Bronchus fibroblast of lung (primary cell): ENCODE measurements at places on chromosomes 5 and 9. TPM values are rescaled to one million over a fixed set of nuclear protein-coding genes. Genes with fewer than 3 reads are reported as not detected.

AGGF1 gene
- total RNA-seq, result 11.0 and 14.0 TPM in 2 replicates

ABLIM3 gene
- total RNA-seq, result 63.9 and 64.7 TPM in 2 replicates

ARHGEF37 gene
- total RNA-seq, result 0.34 and 0.45 TPM in 2 replicates

RNF180 gene
- 1.0 and 1.2 TPM in 2 replicates for total RNA-seq

SMIM32 gene
- total RNA-seq, result not detected in 2 replicates

FOXD4L5 gene
- not detected in 2 replicates for total RNA-seq

TTLL11 gene
- 3.7 TPM in 2 replicates for total RNA-seq

BAAT gene
- total RNA-seq, result under 0.01 TPM in 1 of 2 replicates, not detected in the other

CTSL gene
- total RNA-seq, result 128 and 134 TPM in 2 replicates

HSPB3 gene
- not detected in 2 replicates for total RNA-seq

IFNA6 gene
- total RNA-seq, result not detected in 2 replicates

SLC45A2 gene
- under 0.01 TPM in 1 of 2 replicates, not detected in the other for total RNA-seq

PPP3R2 gene
- total RNA-seq, result not detected in 2 replicates

PCDHA7 gene
- 0.15 TPM in 1 of 2 replicates, not detected in the other for total RNA-seq

SLC34A3 gene
- total RNA-seq, result not detected in 2 replicates

HARS2 gene
- 21.3 and 27.2 TPM in 2 replicates for total RNA-seq

DOK3 gene
- 0.17 and 0.74 TPM in 2 replicates for total RNA-seq

BARX1 gene
- total RNA-seq, result not detected in 2 replicates

PLCXD3 gene
- total RNA-seq, result under 0.01 TPM in 2 replicates

ZNF883 gene
- total RNA-seq, result 0.74 and 1.7 TPM in 2 replicates
